ENCODE measurements at places on chromosomes 2 and 18. TPM values are rescaled to one million over a fixed set of nuclear protein-coding genes. Genes with fewer than 3 reads are reported as not detected.

The STON1 gene
- total RNA-seq: 0.51 TPM

DNA sequence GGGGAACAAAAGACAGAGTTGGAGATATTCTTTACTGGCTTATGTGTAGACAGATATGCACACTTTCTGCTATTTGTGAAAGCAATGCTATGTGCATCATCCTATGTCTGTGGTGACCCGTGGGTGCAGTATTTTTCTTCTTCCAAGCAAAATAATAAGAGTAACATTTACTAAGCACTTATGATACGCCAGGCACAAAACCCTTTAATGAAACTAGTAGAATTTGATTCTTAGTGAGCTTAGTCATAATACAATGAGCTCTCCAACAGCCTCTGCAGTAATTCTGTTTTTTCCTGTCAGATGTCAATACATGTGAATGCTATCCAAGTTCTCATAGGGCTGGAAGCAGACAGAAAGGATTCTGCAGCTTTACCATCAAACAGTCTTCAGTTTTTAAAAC is 130.6 kb downstream of the RAD51AP2 start:
- no peak for DNase-seq

GRCh38 chr2:61357681-61358080 is 113.2 kb downstream of the USP34 start:
- no peak for DNase-seq

GRCh38 chr2:2830576-2830975 is 499.5 kb upstream of the MYT1L start:
- no peak for DNase-seq

GRCh38 chr2:11457935-11458334 is 8.0 kb downstream of the E2F6 start:
- no peak for DNase-seq

DNA sequence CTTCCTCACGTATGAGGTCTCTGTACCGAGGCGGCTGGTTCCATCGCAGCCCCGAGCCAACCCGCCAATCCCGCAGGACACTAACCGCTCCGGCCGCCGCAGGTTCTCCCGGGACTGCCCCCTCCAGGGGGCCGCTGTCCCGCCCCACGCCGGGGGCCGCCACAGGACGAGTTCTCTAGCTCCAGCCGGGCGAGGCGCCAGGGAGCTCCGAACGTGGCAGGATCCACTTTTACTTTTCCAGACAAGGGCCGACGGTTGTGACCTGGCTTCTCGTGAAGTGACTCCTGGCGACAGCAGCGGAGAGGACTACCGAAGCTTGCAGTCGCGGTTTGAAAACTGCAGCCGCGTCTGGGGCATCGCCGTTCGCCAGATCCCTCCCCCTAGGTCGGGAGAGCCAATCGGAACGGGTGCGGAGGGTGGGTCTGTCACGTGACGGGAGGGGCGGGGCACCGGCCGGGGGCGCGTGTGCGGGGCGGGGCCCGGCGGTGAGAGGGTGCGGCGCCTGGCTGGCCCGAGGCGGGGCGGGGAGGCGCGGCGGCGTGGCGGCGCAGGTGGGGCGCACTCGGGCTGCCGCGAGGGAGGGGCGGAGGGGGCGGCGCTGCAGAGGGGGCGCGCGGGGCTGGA is at the start of gene STK17B:
Gene STK17B (minus strand): TSS at position 331 of the 624 bp plus-strand sequence. CDS start 8,195 bp downstream, outside the sequence.
- peak; percentile 97 for DNase-seq

GRCh38 chr2:47088371-47089082 is 66.6 kb downstream of the STPG4 start:
- no peak for DNase-seq

The RANBP2 gene
- total RNA-seq: 74.0 TPM

GRCh38 chr2:156666130-156666785 is 230.1 kb downstream of the GPD2 start:
- no peak for DNase-seq

- DNase-seq: no peak
Measured at GRCh38 chr2:86319700-86320580, 17.5 kb downstream of the REEP1 start.

- no peak for DNase-seq
Measured at GRCh38 chr2:189836644-189837043, 52.4 kb downstream of the PMS1 start.

GRCh38 chr2:237228281-237228625 is 142.6 kb downstream of the COPS8 start:
- DNase-seq: no peak

The TACR1 gene
- total RNA-seq: not detected

The ALKAL2 gene
- total RNA-seq: not detected

DNA sequence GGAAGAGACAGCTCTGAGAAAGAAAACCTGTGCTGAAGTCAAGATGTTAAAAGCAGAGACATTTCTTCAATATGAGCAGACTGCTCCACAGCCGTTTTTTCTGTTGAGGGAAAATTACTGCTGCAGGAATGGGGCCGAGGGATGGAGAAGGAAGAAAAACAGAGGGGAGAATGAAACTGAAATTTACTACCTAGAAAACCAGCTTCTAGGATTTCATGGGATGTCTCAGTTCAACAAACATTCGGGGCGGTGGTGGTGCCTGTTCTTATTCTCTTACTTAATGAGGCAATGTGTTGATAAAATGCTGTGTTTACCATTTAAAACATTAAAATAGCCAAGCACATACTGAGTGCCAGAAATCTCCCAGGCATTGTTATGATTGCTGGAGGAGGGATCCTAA is 557.1 kb upstream of the MEX3C start:
- no peak for DNase-seq

DNA sequence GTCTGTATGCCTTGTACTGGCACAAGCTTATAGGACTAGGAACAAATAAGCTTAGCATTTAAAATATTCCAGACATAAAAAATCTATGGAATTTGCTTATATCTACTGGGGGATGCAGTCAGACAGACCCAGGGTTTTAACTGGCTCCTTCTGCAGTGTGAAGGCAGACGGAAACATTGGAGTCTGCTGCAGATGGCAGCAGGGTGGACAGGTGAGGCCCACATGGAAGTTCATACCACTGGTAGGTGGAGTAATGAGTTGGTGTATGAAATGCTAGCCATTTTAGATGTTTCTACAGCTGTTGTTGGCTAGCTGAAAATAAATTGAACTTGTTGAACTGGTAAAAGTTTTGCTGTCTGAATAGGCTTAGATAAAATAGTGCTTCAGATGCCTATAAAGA is 17.7 kb downstream of the SPTBN1 start:
- DNase-seq: no peak

The GCG gene
- total RNA-seq: not detected

GRCh38 chr2:121475811-121476571 is 54.7 kb upstream of the RNU4ATAC start:
- no peak for DNase-seq

DNA sequence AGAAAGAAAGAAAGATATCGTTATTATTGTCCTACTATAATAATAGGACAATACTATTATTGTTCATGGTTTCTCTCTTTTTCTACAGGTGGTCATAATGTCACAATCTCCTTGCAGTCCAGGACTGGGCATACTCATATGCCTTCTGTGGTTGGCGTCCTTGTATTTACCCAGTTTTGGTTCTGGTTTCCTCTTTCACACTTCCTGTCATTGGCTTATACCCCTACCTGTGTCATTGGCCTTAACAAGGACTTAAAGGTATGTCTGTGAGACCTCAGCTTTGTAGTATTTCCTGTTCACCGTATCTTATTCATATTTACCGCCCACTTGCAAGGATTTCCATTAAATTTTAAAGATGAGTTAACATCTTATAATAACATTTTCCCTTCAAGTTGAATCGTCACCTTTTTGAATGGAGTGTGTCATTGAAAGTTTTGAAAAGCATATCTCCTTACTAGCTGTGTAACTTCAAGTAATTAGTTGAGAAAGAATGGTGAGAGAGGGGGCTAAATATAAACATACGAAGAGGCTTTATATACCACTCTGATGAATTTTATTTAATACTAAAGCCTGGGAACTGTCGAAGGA is 36.5 kb upstream of the HTR2B start:
- DNase-seq: no peak

The TET3 gene
- 24.8 TPM for total RNA-seq

GRCh38 chr18:45528712-45529336 is 86.5 kb upstream of the SLC14A2 start:
- no peak for DNase-seq

The CAPN13 gene
- not detected for total RNA-seq

DNA sequence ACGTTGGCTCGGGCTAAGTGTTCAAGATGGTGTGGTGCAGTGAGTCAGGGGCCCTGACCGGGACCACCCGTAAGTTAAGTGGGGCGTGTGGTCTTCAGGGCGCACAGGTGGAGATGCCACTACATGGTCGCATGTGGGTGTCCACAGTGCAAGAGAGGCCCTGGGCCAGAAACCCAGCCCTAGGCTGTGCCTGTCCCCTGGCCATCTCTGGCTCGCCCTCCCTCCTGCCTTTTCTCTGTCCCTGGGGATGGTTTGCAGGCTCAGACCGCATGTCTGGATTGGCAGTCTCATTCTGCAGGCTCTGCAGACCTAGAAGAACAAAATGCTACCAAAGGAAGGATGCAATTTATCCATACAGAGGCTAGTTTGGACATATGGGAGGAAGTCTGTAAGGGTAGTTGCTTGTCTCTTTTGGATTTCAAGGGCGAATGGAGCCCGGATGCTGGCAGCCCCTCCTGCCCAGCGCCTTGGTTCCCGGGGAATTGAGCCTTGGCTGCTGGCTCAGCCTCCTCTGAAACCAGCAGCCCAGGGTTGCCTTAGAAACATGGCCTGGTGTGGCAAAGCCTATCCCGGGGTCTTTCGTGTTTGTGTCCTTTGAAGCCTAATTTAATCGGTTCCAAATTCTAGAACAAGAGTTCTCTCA is 417.5 kb upstream of the HS6ST1 start:
- DNase-seq: no peak

The REG1B gene
- total RNA-seq: not detected

The SERPINB10 gene
- not detected for total RNA-seq

GRCh38 chr2:227608561-227609338 is 5.9 kb downstream of the SCYGR3 start:
- no peak for DNase-seq

The UGT1A3 gene
- not detected for total RNA-seq

DNA sequence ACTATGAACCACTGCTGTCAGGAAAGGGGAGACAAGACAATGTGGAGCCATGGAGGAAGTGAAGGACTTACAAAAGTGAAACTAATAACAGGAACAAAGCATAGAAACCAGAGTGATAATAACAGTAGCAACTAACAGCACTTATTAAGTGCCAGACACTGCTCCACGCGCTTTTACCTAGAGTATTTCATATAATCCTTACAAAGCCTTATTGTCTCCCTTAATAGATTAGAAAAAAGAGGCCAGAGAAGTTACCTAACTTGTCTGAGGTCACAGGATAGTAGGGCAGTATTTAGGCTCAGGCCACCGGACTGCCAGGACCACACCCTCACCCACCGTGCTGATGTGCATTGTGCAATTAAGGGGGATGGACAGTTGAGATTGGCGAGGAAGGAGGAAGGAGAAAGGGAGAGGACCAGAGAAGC is 98.6 kb upstream of the NFU1 start:
- DNase-seq: no peak

DNA sequence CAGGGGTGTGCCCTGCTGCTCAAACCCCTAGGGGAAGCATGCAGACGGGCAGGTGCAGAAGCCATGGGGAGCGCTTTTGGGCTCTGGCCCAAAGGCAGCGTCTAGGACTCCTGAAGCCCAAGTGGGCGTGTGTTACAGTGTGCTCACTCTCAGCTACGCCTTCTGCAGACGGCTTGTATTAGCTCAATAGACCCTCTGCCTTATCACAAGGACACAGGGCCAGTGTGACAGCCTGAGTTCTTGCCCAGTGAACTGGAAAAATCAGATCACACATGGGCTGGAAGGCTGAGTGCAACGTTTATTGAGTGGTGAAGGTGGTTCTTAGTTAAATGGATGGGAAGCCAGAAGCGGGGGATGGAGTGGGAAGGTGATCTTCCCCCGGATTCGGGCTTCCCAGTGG is 210.9 kb downstream of the CDH20 start:
- no peak for DNase-seq

The FBXO41 gene
- total RNA-seq: 52.2 TPM

DNA sequence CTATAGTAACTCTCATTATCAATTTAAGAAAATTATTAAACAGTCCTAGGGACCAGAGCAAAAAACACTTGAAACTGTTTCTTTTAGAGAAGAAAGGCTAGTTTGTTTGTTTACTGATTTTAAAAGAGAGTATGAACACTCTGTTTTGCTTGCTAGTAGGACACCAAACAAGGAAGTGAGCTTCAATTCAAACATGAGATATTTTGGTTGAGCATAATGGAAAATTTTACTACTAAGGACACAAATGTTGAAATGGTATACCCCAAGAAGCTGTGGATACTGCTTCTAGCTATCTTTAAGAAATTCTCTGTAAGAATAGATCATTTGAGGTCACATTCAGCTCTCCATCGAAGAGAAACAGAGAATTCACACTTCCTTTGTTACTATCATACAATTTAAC is 216.3 kb upstream of the SMAD7 start:
- DNase-seq: no peak

The FRZB gene
- total RNA-seq: not detected

DNA sequence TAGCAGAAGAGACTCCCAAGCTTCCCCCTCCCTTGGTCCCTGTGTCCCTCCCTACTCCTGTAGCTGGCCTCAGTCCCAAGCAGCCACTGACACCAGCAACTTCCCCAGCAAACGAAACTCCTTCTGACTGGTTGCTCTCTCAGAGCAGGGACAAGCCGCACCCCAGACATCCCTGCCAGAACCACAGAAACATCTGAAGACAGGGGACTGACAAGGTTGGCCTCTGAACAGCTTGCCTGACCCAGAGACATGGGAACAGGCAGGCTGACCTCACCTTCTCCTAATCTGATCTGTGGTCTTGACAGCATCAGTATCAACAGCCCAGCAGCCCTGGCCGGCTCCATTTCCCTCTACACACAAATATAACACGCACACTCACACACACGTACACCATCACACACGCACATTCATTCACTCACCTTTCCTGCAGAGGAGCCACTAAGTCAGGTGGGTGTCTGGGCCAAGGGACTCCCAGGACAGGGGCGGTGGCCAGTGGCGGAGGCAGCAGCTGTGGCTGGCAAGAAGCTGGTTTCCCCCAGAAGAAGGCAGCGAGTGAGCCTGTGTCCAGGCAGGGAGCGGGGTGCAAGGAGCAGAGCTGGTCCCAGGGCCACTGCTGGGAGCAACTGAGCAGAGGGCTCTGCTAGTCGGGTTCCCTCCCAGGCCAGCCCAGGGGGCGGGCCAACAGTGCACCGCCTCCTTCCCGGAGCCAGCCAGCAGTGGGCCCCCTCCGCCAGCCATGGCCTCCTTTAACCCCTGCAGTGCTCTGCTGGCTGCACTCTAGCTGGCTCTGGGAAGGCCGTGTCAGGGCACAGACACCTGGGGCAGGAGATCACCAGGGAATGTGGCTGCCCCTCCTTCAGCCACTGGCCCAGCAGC is 59.1 kb downstream of the TNS1 start:
- no peak for DNase-seq

The CAPN14 gene
- 4.0 TPM for total RNA-seq

The GAD1 gene
- total RNA-seq: not detected

Data from OCI-LY7 (cell line).